ENCODE measurements at places on chromosomes 5 and 9.

DNA sequence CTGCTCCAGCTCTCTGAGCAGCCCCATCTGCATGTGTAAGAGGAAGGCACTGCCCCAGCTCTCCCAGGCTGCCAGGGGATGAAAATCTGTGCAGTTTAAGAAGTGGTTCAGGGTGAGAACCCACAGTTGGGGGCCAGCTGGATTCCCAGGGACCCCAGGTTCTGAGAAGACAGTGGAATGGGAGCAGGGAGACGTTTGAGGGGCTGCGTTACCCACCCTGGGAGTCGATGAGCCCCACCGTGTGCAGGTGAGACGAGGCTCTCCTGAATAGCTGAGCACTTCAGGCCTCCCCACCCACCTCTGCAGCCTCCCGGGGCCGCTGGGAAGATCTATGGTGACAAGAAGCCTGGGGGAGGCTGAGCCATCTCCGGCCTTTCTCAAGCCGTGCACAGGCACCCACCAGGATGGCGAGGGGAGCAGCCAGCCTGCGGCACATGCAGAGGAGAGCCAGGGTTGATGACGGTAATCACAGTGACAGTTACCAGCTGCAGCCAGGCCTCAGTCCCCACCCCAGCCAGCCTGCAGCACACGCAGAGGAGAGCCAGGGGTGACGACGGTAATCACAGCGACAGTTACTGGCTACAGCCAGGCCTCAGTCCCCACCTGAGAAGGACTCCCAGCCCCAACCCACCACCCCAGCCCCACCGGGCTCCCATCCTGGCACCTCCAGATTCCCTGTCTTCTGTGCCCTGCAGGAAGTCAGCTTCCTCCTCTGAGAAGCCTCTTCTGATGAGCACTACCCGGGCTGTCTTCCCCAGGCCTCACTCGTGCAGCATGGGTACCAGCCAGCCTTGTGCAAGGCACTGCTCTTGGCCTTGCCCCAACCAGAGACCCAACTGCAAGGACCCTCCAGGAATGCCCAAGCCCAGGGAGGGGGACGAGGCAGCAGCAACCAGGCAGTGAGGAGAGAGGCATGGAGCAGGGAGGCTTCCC, 150.8 kb upstream of the PPP1R26 start:
- DNase-seq: no peak

- DNase-seq: no peak
Measured at GRCh38 chr5:123611406-123611709, 99.4 kb downstream of the CSNK1G3 start.

GRCh38 chr5:56075361-56075760, 80.6 kb upstream of the IL6ST start:
- no peak for DNase-seq

GRCh38 chr5:59190746-59191145, 607.9 kb downstream of the RAB3C start:
- DNase-seq: no peak
